MG63 (cell line): ENCODE measurements at places on chromosomes 5 and 9. TPM values are rescaled to one million over a fixed set of nuclear protein-coding genes. Genes with fewer than 3 reads are reported as not detected.
A peak's percentile ranks its signal among the peaks of the same experiment; 100 is the strongest.

Gene RANBP3L
- not detected in 2 replicates for total RNA-seq

Gene TAF9
- 73.7 and 104 TPM in 2 replicates for total RNA-seq

Gene PCAT7
- 1.2 and 4.0 TPM in 2 replicates for total RNA-seq

Gene OGN
- total RNA-seq = 0.33 TPM in 1 of 2 replicates, not detected in the other

Gene GABRA6
- not detected in 2 replicates for total RNA-seq

Gene SPATA31D4
- total RNA-seq = not detected in 2 replicates

Gene CAAP1
- 15.3 and 20.9 TPM in 2 replicates for total RNA-seq

Gene PPWD1
- total RNA-seq = 13.2 and 22.0 TPM in 2 replicates

DNA sequence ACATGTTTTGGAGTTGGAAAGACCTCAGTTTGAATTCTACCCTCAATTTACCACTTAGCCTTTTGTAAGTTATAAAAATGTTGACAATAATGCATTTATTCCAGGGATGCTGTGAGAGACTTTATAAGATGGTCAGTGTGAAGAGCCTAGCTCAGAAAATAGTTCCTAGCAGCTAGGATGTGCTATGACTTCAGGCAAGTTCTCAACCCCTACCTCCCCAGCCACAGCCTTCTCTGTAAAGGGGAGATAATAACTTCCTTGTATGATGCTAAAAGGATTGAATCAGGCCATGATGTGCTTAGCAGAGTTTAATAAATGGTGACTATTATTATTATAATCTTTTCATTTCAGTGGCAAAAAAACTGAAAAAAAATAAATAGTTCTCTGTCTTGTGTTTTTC is 77.6 kb downstream of the ALDH1A1 start:
- no peak for DNase-seq

DNA sequence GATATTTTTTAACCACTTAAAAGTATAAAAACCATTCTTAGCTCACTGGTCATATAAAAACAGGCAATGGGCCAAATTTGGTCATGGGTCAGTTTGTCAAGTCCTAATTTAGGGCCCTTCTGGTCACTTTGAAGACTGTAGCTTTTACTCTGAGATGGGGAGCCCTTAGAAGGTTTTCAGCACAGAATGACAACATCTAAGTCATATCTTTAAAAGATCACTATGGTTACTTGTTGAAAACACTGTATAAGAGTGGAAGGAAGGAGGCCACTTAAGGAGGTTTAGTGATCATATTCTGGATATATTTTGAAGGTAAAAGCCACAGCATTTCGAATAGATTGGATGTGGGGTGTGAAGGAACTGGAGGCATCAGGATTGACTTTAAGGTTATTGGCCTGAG is 76.7 kb downstream of the STRBP start:
- no peak for DNase-seq

DNA sequence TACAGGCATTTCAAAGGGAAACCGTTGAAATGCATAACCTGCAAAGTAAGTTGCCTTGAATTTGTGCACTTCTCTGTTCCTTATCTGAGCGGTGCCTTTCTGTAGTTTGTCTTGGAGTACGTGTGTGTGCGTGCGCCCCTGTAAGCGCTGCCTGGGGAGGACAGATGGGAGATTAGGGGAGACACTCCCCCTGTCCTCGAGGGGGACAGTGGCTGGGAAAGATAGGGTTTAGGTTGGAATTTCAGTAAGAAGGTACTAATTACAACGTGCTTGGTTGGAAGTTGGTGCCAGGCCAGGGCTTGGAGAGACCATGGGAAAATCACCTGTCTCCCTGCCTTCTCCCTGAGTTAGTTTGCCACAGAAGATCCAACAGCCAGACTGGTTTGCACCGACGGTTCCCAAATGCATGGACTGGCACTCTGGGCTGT is 73.2 kb downstream of the PIK3R1 start:
- no peak for DNase-seq

GRCh38 chr5:97891971-97892370 is 708.9 kb upstream of the RIOK2 start:
- DNase-seq = no peak

DNA sequence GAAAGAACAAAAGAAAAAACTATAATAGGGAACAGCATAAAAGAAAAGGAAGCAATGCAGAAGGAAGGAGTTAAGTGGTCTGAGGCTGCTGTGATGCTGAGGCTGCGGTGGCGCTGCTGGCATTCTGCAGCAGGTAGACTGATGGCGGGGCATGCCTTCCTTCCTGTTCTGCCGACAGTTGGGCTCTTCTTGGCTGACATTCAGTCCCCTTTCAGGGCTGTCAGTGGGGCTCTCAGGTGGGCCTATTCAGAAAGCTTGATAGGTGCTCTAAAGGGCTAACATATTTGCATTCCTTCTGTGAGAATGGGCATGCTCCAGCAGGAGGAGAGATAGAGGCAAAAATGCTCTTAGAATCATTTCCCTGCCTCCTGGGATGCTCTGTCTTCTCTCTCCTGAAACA is 5.1 kb upstream of the CLINT1 start:
- no peak for DNase-seq

- no peak for DNase-seq
These were observed 1.8 kb upstream of the DAB2IP start for GRCh38 chr9:121649476-121650216.

- no peak for DNase-seq
These were observed 83.1 kb upstream of the GLRA1 start for GRCh38 chr5:152007653-152008335.

- no peak for DNase-seq
These were observed 145.6 kb downstream of the CNTLN start for GRCh38 chr9:17280350-17281012.

- no peak for DNase-seq
These were observed 4.7 kb downstream of the CFAP77 start for GRCh38 chr9:132414731-132415130.

DNA sequence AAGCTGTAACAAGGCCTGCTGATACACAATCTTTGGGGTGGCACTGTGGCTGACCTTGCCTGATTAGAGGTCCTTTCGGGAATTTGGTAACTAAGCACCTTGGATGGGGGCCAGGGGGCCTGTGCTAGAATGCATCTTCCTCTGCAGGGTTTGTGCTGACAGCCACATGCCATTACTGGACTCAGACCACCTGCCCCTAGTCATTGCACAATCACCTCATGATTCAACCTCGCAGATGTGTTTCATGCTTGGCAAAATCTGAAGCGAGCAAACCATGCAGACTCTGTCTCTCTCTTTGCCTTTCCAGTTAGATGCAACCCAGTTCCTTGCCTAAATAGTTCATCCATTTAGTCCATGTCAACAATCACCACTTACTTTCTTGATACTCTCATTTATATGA is 96.5 kb upstream of the ERCC6L2 start:
- peak; percentile 73 for DNase-seq

DNA sequence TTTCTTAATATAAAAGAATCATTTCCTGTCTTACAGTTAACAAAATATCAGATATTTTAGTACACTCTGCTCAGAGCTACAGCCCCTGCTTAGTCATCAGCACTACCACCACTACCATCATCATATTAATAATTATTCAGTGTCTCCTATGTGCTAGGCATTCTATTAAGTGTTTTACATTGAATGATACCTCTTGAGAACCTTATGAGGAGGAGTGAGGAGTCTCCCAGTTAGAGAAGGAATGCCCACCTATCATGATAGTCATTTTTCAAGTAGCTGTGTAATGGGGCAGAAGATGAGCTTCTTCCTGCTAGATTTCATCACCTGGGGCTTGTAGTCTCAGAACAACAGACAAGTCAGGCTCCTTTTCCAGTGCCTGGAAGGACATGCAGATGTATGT is 238.0 kb downstream of the TRIM32 start:
- no peak for DNase-seq

DNA sequence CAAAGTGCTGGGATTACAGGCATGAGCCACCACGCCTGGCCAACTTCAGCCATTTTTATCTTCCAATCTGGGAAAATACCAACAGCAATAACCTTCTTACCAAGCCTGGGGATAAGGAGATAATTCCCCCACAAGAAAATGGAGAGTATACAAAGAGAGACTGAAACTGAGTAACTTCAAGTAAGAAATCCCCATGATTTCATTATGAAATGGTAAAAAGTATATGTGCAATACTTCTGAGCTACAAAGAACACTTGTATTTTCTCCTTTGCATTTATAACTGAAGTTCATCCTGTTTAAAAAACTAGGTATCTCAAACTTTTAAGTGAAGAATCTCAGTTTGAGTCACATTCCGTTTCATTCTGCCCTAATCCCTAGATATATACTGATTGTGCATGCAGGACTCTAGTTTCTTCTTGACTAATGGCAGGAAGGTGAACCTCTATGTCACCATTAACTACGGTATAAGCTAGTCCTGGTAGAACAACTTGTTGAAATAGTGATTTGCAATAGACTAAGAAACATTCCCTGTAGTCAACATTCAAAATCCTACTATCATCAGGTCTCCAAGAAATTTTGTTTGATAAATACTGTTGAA is 2071.4 kb downstream of the MAT2B start:
- DNase-seq = no peak

- no peak for DNase-seq
These were observed 8.9 kb downstream of the WNK2 start for GRCh38 chr9:93192721-93193387.

DNA sequence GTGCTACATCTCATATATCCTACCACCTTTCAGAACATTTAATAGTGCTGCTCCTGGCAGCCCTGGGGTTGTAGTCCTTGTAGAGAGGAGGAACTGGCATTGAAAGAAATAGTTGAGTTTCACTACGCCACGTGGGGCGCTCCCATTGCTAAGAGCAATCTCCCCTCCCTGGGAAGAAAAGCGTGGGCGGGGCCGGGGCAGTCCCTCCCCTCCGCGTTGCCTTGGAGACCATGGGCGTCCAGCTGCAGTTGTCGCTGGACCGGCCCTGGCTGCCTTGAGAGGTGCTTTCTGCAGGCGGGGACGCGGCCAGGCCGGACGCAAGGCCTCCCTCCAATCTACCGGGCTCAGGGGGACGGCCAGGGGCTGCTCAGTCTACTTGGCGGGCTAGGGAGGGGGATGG is 368 bp upstream of the CCDC180 start:
- no peak for DNase-seq

DNA sequence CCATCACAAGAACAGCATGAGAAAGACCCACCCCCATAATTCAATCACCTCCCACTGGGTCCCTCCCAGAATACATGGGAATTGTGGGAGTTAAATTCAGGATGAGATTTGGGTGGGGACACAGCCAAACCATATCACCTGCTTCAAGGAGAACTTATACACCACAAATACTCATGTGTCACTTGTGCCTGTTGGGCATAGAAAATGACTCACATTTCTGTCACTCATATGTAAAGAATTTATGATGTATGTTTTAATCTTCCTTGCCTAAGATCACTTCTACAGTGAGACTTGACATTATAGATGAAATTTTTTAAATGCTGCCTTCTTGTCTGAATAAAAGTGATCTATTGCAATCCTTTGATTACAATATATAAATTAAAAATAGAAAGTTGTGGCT is 23.0 kb upstream of the PRDM6 start:
- no peak for DNase-seq

- DNase-seq = no peak
These were observed 6.2 kb upstream of the TMEM171 start for GRCh38 chr5:73114044-73114688.

DNA sequence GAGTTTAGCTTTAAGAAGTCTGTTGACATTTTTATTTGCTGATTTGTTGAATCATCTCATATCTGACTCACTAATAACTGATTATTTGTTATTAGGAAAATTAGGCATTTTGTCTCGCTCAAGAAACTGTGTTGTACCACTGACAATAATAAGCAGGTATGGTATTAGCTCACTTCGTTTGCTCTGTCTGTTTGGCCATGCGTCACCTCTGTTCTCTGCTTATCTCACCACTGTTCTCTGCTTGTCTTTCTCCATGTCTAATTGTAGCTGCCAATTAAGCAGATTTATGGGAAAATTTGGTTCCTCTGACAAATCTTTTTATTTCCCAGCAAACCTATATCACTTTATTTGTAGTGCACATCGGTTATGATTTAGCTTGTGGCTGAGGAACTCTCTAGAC is 138.9 kb downstream of the WDR41 start:
- DNase-seq = no peak

- DNase-seq = no peak
These were observed 113.3 kb downstream of the MTREX start for GRCh38 chr5:55421074-55421529.

DNA sequence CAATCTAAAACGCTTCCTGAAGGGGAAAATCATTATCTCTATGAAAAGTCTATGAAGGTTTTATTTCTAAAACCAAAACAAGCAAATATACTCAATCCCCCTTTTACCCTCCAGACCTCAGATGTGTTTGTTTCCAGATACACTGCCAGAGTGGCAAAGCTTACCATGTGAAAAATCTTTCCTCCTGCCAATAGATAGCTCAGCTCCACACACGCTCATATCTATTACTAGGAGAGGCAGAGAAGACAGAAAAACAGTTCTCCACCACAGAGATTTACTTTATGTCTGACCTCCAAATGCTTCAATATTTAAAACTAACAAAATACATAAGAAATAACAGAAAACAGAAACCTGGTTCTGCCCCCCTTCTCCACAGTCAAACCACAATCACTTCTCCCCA is 7.0 kb downstream of the IRX2 start:
- DNase-seq = no peak

- no peak for DNase-seq
These were observed 278.0 kb upstream of the NUDT12 start for GRCh38 chr5:103840600-103840999.
